ENCODE measurements at places on chromosomes 11 and 22. TPM values are rescaled to one million over a fixed set of nuclear protein-coding genes. Genes with fewer than 3 reads are reported as not detected.
A peak's percentile ranks its signal among the peaks of the same experiment; 100 is the strongest.

The VSTM5 gene
- total RNA-seq, result not detected

- DNase-seq, result no peak
These were observed 144.0 kb downstream of the FBXO7 start for GRCh38 chr22:32618441-32619140.

The TTC36 gene
- total RNA-seq, result not detected

GRCh38 chr11:64638829-64639228 lies 47.8 kb downstream of the SLC22A12 start:
- no peak for DNase-seq

The ANGPTL5 gene
- total RNA-seq, result not detected

DNA sequence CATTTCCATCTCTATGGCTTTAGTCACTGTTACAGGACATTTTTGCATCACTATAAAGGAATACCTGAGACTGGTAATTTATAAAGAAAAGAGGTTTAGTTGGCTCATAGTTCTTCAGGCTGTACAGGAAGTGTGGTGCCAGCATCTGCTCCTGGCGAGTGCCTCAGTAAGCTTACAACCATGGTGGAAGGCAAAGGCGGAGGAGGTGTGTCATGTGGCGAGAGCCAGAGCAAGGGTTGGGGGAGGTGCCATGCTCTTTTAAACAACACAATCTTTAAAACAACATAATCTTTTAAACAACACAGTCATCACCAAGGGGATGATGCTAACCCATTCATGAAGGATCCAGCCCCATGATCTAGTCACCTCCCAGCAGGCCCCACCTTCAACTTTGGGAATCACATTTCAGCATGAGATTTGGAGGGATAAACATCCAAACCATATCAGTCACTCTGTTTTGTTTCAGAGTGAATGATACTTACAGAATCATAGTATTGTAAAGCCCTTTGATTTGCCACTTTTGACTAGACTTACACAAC lies 103.3 kb downstream of the PDE3B start:
- no peak for DNase-seq

DNA sequence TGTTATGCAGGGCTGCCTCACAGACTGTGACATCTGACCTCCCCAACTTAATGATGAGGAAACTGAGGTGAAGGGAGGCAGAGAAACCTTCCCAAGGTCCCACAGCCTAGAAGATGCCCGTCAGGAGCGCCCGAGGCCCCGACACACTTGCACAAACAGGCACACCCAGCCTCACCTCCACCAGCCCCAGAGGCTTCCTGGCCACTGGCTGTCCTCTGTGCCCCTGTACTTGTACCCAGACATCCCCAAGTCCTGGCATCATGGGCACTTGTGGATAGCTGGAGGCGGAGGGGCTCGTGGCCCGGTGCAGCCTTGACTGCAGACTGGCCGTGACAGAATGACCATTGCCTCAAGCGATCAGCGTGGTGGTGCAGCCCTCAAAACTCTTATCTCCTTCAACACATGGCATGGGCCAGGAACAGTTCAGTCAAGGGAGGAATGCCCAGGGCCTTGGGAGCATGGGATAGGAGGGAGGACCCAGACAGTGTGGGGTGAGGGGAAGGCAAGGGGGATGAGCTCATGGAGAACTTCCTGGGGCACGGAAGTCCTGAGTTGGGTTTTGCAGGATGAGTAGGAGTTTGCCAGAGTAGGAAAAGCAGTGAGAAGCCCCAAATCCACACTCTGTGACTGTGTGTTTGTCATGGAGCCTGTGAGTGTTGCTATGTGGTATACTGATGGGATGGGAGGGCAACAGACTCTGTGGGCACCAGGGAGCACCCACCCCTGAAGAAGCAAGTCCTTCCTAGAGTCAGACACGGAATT lies 25.8 kb upstream of the PPARA start:
- no peak for DNase-seq

GRCh38 chr22:44940130-44940529 lies 69.7 kb downstream of the PHF21B start:
- DNase-seq, result no peak

DNA sequence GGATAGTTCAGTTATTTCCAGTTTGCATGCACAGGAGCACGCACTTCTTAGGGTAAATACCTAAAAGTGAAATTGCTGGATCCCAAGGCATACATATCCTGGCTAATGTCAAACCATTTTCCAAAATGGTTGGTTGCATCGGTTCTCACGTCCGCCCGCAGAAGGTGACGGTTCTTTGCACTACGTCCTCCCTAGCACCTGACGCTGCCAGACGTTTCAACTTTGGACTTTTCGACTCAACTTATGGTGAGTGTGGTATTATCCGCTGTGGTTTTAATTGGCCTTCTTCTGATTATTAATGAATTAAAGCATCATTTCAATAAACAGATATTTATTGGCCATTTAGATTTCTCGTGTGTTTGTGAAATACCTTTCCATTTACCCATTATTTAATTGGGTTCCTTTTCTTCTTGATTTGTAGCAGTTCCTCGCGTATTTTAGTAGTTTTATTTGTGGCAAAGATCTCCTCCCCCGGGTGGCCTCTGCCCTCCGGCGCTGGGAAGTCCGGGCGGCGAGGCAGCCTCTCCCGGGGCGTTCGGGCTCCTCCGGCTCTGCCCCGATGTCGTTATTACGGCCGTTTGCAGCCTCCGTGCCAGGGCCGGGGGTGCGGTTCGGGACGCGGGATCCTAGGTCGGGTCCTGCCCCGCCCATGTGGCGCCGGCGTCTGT lies at the start of gene JHY:
Gene JHY, plus strand, starts transcription at position 571 of the 668 bp plus-strand sequence. CDS start 3,091 bp downstream, outside the sequence.
- no peak for DNase-seq

- no peak for DNase-seq
These were observed 74.9 kb downstream of the RPL27A start for GRCh38 chr11:8757533-8757932.

- DNase-seq, result no peak
These were observed 196.7 kb upstream of the TBCEL start for GRCh38 chr11:120827198-120827597.

- no peak for DNase-seq
These were observed 5.9 kb downstream of the SLC37A2 start for GRCh38 chr11:125069008-125069407.

DNA sequence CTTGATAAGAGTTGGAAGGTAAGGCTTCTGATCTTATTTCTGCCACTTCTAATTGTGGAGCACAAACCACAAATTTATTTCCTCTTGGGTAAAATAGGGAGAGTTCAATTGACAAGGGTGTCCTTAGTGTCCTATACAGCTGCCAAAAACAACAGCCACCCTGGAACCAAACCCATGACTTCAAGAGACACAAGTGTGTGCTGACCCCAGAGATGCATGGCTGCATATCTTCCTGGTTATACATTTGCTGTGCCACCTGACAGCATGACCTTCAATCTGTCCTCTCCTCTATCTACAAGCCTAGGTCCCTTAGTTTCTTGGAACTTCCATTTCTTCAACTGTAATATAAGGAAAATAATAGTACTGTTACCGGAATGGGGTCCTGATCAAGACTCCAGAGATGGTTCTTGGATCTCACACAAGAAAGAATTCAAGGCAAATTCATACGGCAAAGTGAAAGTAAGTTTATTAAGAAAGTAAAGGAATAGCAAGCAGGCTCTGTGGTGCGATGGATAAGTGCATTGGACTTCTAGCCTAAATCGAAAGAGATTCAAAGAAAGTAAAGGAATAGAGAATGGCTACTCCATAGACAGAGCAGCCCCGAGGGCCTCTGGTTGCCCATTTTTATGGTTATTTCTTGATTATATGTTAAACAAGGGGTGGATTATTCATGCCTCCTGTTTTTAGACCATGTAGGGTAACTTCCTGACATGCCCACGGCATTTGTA lies 15.5 kb upstream of the TMEM123 start:
- no peak for DNase-seq

DNA sequence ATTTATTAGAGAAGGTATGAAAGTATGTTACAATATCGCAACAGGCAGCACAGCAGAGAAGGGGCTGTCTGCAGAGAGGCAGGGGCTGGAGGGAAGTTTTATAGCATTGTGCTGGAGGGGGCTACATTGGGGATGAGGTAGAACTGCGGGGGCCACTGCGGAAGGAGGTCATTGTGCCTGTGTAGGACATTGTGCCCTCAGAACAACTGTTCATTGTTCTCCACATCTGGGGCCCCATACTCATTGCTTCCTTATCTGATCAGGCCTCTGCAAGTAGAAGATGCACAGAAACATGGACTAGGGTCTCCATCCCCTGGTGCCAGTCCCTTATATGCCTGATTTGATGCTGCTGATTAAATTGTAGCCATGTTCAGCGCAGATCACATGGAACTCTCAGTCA lies 12.1 kb downstream of the NADSYN1 start:
- DNase-seq, result no peak

DNA sequence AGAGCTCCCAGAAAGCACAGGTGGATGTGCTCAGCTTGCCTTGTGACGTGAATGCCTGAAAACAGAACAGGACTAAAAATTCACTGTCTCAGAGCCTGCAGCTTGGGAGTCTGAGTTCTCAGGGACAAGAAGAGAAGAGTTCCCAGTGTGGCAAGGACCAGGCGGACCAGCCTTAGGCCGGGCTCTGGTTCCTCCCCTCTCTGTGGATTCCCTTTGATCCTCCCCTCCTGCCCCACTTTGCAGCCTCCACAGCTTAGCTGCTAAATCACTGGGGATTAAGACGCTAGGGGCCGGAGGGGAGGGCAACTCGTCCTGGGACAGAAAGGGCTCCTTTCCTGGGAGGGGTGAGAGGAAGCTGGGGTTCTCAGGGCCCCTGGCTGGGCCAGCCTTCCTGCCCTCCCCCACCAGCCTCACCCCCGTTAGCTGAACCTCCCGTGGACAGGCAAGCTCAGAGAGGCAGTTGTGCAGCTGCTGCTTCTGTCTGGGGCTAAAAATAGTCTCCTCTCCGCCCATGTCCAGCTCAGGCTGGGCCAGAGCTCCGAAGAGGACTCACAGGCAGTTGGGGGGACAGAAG lies 29.9 kb upstream of the JAM3 start:
- no peak for DNase-seq

The CTSF gene
- total RNA-seq, result 1.6 TPM

DNA sequence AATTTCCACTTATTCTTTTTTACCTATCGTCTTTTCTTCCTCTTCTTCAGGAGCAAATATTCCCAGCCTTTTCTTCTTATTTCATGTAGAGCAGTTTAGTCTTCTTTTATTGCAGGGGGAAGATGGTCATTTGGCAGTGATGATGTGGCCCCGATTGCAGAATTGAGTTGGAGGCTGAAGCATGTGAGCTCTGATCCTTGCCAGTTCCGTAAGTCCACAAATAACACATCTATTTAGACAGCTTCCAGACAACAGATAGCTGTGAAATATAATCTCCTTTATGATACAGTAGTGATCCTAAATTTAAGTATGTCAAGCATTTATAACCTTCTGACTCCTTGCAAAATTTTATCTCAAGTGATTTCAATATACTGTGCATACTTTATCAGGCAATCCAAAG lies 27.5 kb downstream of the REXO2 start:
- no peak for DNase-seq

The RPL3 gene
- 867 TPM for total RNA-seq

GRCh38 chr11:95520369-95521132 lies 269.0 kb downstream of the FAM76B start:
- DNase-seq, result no peak

- DNase-seq, result no peak
These were observed 12.6 kb upstream of the NECTIN1 start for GRCh38 chr11:119741369-119742262.

GRCh38 chr11:123083623-123084029 lies 21.7 kb upstream of the HSPA8 start:
- DNase-seq, result peak; percentile 77

GRCh38 chr11:22049276-22049675 lies 143.6 kb upstream of the ANO5 start:
- no peak for DNase-seq

The MAML2 gene
- total RNA-seq, result 2.1 TPM

DNA sequence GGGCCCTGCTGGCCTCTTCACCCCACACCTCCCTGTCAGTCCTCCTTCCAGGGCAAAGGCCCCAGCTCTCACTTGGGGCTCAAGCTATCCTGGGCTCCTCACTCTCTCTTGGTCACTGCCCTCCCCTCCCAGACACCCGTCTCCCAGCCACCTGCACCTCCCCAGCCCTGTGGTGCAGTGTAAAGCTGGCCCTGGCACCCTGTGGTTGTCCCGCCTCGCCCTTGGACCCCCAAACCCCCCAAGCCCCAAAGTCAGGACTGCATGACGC lies 16.8 kb upstream of the PPARA start:
- no peak for DNase-seq

The TSPAN32 gene
- total RNA-seq, result 13.3 TPM

DNA sequence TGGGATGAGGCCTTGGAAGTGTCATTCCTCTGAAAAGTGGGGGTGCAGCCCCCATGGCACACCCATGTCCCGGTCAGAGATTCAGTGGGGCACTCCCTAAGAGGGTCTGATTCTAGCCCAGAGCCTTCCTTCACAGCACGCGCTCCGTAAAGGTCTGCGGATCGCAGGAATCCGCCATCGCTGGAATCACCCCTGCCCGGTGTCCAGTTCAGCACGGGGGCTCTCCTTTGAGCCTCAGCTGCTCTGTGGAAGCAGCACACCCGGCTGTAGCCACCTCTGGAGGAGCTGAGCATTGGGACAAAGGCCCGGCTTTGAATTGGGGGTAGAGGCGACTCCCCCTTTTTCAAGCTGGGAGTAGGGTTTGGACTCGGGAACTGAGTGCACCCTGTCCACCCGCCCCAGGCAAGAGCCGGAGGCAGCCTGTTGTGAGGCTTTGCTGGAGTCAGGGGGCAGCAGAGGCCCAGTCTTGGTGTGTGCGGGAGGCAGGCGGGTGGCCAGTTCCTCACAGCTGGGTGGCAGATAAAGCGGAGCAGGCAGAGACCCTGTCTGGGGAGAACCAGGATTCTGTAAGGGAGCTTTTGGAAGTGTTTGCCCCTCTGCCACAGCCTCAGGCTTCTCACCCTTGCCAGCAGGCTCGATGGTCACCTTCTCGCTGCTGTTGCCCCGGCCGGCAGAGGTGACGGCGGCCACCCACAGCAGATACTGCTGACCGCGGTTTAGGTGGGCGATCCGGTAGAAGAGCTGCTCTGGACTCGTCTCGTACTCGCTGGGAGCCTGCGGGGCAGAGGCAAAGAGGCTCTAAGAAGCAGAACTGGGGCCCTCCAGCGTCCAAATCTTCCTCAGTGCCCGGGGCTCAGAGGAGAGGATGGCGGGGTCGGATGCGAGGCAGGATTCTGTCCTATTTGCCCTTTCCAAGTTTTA lies 115.9 kb downstream of the CEP164 start:
- no peak for DNase-seq

GRCh38 chr11:71102251-71102995 lies 150.0 kb downstream of the SHANK2 start:
- no peak for DNase-seq

The PHLDA2 gene
- total RNA-seq, result 34.4 TPM

DNA sequence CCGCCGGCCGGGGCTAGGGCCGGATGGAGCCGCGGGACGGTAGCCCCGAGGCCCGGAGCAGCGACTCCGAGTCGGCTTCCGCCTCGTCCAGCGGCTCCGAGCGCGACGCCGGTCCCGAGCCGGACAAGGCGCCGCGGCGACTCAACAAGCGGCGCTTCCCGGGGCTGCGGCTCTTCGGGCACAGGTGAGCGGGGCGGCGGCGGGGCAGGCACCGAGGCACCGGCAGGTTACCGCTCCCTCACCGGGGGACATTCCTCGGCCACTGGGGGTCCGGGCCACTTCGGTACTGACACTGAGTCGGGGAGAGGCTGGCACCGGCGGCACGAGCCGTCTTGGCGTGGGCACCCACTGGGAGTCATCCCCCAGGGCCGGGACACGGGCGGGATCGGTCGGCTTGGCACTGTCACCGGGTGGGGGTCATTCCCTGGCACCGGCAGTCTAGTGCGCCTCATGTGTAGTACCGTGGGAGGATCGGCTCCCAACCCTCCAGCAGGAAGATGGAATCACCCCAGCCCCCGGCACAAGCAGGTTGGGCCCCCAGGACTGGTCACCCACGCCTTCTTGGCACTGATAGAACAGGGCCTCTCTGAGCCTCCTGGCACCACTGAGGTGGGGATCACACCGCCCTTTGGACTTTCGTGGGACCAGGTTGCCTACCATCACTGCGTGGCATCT lies 511 bp downstream of the DGKZ start:
- DNase-seq, result no peak

All from A172 (cell line).